ENCODE measurements at places on chromosomes 6 and 20.
A peak's percentile ranks its signal among the peaks of the same experiment; 100 is the strongest.

- DNase-seq = no peak
These were observed 637.4 kb downstream of the CD109 start for GRCh38 chr6:74333406-74333805.

GRCh38 chr6:142902636-142903053 lies 42.3 kb downstream of the HIVEP2 start:
- DNase-seq = peak; percentile 96

DNA sequence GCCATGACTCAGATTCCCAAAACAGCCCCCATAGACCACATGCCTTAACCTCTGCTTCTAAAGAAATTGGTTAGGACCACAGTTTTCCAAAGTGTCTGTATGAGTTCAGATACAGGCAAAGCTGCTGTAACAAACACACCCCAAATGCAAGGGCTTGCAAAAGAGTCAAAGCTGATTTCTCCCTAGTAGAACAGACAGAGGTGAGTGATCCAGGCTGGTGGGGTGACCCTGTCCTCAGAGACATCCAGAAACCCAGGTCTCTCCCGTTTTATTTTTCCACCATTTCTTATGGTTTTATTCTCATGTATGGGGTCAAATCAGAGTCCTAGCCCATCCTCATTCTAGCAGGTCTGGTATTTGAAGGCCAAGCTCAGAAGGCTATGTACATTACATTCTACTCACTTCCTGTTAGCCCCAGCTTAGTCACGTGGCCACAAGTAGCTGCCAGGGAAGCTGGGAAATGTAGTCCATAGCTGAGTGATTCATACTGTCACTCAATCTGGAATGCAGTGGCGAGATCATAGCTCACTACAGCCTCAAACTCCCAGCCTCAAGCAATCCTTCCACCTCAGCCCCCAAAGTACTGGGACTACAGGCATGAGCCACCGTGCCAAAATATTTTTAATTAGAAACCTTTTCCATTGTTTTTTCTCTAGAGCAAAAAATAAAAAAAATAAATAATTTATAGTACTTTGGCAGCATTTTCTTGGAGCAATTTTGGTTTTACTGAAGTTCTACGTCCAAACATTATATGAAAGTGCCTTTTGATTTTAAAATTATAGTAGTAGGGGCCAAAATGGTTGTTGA lies 175.2 kb downstream of the ZMYND8 start:
- DNase-seq = peak; percentile 43

DNA sequence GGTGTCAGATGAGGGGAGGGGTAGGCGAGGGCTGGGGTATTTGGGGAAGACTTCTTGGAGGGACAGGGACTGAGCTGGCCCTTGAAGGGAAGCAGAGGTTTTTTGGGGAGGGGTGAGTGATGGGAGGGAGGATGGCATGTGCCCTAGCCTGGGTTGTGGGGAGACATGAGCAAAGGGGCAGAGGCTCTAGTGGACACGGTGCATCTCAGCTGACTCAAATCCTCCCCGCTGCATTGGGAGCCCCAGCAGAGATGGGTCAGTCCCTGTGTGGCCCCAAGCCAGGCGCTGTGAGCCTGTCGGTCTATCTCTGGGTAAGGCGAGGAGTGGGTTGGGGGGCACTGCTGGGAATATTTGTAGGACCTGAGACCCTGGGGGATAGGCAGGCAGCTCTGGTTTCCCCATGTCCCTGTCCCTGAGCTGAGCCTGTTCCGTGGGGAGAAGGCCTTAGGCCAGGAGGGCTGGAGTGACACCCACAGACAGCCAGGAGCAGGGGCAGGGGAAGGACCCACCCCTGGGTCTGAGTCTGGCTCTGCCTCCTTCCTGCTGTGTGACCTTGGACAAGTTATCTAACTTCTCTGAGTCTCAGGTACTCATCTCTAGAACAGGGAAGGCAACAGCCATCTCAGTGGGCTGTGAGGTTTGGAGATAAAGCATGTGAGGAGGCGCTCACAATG lies 36.0 kb downstream of the SPDEF start:
- DNase-seq = no peak

GRCh38 chr6:36139991-36140710 lies 9.8 kb downstream of the MAPK13 start:
- DNase-seq = no peak

DNA sequence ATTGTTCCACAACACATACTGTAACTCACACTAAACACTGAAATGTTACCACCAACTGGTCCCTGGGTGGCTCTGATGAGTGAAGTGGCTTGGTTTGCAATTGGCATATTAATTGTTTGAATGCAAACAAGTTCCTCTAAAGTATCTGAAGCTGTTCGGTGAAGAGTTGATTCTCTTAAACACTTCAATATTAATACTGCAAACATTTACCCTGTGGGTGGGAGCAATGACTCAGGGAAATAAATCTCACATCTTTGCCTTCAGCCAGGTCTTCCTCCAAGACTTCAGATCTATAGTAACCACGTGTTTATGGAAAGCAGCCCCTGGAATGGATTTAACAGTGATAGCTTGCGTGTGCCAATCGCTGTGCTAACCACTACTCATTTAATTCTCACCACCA lies 176.0 kb downstream of the MAFB start:
- DNase-seq = no peak

GRCh38 chr20:41671143-41671542 lies 53.0 kb upstream of the CHD6 start:
- no peak for DNase-seq

- no peak for DNase-seq
These were observed 86.5 kb upstream of the CENPW start for GRCh38 chr6:126253431-126253830.

DNA sequence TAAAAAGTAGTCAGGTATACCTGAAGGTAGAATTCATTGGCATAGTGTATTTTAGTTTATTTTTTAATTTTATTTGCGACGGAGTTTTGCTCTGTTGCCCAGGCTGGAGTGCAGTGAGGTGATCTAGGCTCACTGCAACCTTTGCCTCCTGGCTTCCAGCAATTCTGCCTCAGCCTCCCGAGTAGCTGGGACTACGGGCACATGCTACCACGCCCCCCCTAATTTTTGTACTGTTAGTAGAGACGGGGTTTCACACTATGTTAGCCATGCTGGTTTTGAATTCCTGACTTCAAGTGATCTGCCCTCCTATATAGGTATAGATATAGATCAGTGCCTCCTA lies 102.8 kb upstream of the PRSS16 start:
- no peak for DNase-seq

GRCh38 chr6:45730232-45730631 lies 285.4 kb downstream of the CLIC5 start:
- no peak for DNase-seq

GRCh38 chr6:153944201-153944600 lies 94.8 kb upstream of the OPRM1 start:
- DNase-seq = no peak

DNA sequence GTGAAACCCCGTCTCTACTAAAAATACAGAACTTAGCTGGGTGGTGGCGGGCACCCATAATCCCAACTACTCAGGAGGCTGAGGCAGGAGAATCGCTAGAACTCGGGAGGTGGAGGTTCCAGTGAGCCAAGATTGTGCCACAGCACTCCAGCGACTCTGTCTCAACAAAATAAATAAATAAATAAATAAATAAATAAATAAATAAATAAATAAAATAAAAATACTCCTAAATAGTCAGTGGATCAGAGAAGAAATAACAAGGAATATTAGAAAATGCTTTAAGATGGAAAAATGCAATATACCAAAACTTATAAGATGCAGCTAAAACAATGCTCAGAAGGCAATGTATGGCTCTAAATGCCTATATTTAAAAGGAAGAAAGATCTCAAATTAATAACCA lies 39.0 kb upstream of the SASH1 start:
- no peak for DNase-seq

GRCh38 chr20:37526839-37527637 lies 638 bp downstream of the BLCAP start:
- DNase-seq = peak; percentile 23

GRCh38 chr6:165895421-165896165 lies 232.6 kb upstream of the PDE10A start:
- peak; percentile 9 for DNase-seq

DNA sequence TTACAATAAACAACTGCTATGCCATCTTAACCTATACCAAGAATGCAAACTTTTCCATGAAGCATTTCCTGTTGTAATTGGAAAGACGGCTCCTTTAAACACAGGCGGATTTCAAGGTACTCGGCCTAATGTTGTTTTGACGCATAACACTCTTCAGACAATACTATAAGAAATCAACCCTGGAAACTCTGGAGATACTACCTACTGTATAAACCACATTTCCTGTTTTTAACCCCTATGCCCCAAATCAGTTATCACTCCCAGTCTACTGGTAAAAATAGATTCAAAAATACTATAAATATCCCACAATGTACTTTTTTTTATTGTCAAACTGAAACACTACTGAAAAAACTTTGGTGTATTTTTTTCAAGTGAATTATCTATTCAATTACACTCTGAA lies 118.1 kb downstream of the IRF4 start:
- no peak for DNase-seq

DNA sequence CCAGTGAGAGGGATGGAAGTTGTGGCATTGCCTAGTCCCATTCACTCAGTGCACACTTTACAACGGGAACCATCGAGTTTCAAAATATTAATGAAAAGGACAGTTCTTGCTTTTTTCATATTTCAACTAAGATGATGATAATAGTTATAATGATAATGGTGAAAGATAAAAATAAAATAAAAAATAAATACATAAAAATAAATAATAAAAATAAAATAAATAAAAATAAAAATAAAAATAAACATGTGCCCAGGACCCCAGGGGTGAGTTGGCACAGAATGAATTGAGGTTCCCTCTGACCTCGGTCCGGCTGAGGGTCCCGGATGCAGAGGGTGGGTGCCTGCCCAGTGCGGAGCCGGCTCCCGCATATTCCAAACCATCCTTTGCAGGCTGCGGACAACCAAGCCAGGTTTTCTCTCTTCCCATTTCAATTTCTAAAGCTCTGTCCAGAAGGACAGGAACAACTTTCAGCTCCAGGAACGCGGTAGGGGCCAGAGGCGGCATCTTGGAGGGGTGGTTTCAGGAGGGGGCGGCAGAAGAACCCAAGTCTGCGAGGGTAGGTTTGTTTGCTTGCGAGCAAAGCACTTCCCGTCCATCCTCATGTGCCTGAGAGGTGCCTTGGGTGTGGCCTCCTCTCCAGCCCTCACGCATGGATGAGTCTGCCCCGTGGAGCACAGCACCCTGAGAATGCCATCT lies 236.8 kb downstream of the DLL1 start:
- DNase-seq = no peak

DNA sequence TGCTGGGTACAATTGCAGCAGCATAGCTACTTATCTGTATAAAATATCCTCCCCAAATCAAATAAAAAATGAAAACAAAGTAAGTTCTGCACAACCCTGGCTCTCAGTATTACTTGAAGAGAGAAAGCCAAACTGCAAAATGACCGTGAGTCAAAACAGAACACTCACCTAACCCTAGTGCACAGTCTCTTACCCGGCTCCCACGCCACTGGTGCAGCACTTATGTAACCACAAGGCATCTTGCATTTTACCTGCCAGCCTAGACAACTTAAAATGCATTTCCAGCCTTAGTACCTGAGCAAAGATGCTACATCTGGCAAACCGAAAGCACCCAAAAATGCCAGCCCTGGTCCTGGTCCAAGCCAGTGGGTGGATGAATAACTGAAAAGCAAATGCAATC lies 12.4 kb upstream of the SIRPB1 start:
- no peak for DNase-seq

GRCh38 chr6:6891125-6891721 lies 216.5 kb upstream of the RREB1 start:
- no peak for DNase-seq

DNA sequence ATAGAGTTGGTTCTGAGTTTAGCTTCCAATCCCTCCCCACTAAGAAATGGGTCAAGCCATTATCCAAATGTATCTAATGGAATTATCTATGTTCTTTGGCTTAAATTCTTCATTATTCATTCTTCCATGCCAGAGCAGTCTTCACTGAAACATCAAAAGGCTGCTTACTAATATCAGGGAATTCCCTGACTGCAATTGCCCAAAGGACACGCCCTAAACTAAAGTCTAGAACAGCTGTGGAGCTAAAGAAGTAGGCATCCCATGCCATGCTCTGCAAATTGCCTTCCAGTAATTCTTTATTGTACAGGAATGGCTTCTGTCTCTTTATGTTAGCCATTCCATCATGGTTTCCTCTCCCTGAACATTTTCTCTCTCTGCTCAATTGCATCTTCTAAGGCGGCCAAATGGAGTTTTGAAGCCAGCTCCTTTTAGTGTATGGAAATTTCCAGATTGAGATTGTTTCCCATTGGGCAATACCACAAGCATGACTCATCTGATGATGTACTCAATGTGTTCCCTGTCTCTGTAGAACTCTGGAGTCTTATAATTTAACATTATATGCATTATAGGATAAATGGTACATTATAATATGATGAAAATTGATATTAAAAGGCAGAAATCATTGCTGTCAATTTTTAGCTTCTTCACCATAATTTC lies 28.8 kb upstream of the TSHZ2 start:
- DNase-seq = peak; percentile 12

GRCh38 chr20:50467718-50468356 lies 42.3 kb upstream of the PTPN1 start:
- DNase-seq = peak; percentile 36

GRCh38 chr6:125287718-125288117 lies 14.0 kb downstream of the HDDC2 start:
- no peak for DNase-seq

- peak; percentile 96 for DNase-seq
These were observed 35.9 kb downstream of the RIPOR3 start for GRCh38 chr20:50655311-50655880.

GRCh38 chr20:63406617-63407245 lies 45.6 kb upstream of the CHRNA4 start:
- DNase-seq = no peak

DNA sequence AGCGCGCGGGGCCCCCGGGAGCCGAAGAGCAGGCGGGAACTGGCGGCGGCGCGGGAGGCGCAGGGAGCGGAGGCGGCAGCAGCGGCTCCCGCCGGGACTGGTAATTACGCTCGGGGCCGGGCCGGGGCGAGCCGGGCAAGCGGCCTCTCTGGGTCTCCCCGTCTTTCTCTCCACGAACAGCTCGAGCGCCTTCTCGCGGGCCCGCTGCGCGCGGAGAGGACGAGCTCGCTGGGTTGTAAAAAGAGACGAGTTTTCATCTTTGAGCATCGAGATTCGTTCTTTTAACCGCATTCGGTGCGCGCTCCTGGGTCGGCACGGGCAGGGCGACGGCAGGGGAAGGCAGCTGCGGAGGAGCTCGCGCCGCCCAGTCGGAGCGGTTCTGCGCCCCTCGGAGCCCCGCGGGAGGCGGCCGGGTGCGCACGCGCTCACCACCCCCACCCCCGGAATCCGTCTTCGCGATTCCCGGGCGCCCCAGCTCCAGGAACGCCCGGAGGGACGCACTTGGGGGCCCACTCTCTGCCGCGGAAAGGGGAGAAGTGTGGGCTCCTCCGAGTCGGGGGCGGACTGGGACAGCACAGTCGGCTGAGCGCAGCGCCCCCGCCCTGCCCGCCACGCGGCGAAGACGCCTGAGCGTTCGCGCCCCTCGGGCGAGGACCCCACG lies 38.0 kb downstream of the YTHDF1 start:
- no peak for DNase-seq

GRCh38 chr6:2526766-2527165 lies 224.0 kb downstream of the MYLK4 start:
- DNase-seq = no peak

DNA sequence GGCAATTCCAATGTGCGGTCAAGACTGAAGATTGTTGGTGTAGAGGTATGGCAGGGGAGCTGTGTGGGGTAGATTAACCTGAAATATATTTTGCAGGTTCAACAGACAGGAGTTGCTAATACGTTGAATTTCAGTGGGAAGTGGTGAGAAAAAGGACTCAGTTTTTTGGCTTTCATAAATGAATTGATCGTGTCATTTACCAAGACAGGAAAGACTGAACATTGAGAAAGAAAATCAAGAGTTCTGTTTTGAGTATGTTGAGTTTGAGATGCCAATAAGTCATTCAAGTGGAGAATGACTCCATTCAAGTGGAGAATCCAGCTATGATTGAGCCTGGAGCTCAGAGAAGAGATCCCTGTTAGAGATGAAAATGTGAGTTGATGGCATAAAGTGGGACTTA lies 31.1 kb downstream of the NFYA start:
- DNase-seq = no peak
